ENCODE measurements at places on chromosomes 16 and 17.

- DNase-seq: no peak
Observed at GRCh38 chr16:56848029-56848936, 16.7 kb upstream of the SLC12A3 start.

GRCh38 chr17:6392609-6393350, 42.1 kb downstream of the AIPL1 start:
- DNase-seq: no peak

DNA sequence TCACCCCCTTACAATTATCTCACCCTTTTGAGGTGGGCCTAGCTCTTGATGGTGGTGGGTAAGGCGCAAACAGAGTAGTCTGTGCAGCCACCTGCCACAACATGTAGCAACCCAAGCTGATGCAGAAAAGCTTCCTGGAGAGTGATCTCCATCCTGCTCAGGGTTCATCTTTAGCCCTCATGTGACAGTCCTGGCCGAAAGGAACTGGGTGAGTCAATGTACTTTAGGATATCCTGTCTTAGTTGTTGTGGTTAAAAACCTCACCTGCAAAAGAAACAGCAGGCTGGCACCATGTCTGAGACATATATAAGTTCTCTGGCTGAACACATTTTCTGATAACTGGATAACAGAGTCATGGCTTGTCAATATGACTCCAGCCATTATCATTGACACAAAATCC, 183.5 kb upstream of the CPHXL start:
- no peak for DNase-seq

GRCh38 chr16:85990861-85991301, 91.9 kb downstream of the IRF8 start:
- no peak for DNase-seq

GRCh38 chr16:74716355-74716754, 15.7 kb upstream of the MLKL start:
- no peak for DNase-seq

DNA sequence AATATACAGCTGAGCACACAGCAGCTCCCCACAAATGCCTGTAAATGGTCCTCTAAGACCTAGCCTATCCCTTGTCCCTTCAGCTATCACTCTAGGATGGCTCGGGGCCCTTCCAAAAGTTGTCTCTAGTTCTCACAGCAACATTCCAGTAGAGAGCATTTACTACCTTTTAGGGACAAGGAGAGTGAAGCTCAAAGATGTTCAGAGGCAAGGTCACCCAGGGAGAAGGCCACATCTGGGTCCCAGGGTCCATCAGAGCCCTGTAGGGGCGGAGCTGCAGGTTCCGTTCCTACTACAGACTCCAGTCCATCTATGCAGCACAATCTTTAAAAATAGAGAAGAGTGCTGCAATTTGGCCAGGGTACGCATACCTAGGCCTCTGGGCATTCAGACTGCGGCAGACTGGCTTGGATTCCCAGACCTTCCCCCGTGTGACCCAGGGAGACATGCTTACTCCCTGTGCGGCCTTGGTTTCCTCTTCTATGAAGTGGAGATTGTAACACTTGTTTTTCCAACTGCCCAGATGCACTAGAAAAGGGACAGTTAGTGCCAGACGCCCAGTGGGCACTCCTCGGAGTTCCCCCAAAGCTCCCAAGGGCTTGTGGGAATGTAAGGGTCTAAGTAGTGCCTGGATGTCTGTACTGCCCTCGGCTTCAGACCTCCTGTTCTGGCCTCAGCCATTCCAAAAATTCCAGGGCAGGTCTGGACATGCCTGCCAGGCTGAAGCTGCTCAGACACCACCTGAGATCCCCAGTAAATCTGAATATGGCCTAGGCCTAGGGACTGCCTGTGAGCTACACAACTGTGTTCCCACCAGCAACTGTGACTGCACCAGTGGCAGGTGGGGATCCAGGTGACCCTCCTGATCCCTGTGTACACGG, 2.5 kb downstream of the SLC12A4 start:
- DNase-seq: no peak

DNA sequence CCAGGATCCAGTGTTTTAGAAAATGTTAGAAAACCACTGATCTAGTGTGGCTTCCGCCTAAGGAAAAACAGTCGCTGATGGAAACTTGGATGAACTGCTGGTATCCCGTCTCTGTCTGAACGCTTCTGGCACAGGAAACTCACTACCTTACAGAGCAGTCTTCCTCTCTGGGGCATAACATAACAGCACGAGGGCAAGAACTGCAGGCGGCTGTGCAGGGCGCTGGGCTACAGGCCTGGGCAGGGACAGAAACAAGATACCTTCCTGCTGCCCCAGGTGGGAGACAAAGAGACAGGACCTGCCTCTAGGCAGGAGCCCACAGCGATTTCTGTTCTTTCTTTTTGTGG, 10.5 kb downstream of the MXRA7 start:
- DNase-seq: no peak

DNA sequence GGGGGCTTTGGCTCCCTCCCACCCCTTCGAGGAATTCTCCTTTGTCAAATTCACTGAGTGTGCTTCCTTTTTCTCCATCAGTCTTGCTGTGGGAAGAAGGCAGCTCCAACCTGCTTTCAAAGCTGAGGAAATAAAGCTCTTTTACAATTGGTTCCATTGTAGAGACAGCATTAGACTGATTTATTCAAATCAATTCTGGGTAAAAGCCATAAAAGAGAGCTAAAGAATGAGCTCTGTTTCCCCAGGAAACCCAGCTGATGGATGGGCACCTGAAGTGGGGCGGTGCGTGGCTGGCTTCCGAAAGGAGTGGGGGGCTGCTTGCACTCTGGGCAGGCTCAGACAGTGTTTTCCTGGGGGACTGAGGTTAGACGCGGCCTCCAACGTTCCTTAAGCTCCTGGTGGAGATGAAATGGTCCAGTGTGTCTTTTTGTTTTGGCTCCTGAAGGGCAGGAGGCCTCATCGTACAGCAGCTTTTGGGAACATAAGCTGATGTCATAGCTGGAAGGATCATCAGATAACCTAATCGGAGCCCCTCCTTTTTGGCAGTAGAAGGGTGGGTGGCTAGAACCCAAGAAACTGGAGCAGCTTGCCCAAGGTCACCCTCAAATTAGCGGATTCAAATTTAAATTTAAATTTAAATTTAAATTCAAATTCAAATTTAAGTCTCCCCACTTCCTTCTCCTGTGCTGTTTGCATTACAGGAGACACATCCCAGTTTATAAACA, 128.5 kb upstream of the EEF2KMT start:
- DNase-seq: no peak

GRCh38 chr17:36674278-36674650, 72.9 kb downstream of the MRM1 start:
- DNase-seq: peak; percentile 23

DNA sequence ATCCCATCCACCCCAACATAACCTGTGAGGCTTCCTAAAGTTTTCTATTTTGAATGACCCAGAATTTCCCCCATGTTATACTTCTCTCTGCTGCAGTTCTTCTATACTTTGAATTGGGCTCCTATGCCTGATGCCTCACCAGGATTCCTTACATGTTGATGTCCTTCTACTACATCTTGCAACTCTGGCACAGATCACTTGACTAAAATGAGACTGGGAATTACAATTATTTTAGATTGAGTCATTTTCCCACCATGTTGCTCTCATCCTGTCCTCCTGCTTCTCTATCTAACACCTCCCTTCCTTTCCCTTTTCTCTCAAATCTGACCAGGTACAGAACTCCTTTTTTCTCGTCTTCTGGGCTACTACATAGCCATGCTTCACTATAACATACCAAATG, 314.0 kb upstream of the KCNJ16 start:
- no peak for DNase-seq

DNA sequence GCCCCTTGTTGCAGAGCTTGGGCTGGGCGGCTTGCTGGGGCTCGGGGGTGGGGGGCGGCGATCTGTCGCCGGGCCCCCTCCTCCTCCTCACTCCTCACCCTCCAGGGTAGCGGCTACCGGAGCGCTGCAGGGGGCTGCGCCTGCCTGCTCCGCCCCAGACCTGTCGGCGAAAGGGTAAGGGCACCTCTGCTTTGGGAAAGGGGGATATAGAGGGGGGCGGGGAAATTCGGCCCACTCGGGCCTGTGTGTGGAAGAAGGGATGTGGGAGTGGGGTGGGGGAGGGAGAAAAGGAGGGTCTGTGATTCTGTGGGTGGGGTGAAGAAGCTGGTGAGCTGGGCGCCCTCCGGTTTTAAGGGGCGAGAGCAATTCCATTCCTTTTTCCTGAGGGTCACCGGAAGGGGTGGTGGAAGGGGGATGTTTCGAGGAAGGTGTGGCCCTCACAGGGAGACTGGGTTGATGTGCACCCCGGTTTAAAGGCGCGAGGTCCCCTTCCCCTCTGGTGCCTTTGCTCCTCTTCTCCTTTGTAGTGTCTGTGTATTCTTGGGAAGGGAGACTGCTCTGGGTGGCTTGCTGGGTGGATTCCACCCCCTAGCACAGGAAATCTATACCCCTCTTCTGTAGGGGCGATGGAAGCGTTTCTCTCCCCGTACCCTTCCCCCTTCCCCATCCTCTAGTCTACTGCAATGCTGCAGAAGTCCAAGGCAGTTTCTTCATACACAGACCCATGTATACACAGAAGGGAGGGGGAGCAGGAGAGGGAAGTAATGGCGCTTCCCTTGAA, 878 bp downstream of the TAOK1 start:
- DNase-seq: peak; percentile 14

GRCh38 chr16:85759136-85759535, 8.2 kb upstream of the C16orf74 start:
- DNase-seq: no peak

GRCh38 chr17:3917391-3917931, 1.2 kb upstream of the P2RX1 start:
- no peak for DNase-seq

DNA sequence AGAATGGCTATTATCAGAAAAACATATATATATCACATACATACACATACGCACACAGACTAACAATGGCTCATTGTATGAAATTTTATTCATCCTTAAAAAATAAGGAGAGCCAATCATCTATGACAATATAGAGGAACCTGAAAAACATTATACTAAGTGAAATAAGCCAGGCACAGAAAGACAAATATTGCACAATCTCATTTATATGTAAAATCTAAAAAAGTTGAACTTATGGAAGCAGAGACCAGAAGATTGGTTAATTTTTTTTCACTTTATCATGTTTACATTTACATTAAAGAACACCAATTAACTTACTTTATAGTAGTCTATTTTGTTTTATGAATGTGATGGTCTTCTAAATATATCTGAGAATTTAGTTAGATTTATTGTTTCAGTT, 198.7 kb downstream of the KIF2B start:
- DNase-seq: no peak

GRCh38 chr17:17682293-17682736, 1.1 kb downstream of the RAI1 start:
- no peak for DNase-seq

- no peak for DNase-seq
Observed at GRCh38 chr17:46192189-46192438, 1.1 kb downstream of the KANSL1 start.

- DNase-seq: peak; percentile 73
Observed at GRCh38 chr17:7336240-7337175, at the start of gene ACAP1. ACAP1 (plus strand) TSS chr17:7336529; CDS start chr17:7336735, 206 bp downstream.

- no peak for DNase-seq
Observed at GRCh38 chr17:16459855-16460550, 32.0 kb downstream of the LRRC75A start.

DNA sequence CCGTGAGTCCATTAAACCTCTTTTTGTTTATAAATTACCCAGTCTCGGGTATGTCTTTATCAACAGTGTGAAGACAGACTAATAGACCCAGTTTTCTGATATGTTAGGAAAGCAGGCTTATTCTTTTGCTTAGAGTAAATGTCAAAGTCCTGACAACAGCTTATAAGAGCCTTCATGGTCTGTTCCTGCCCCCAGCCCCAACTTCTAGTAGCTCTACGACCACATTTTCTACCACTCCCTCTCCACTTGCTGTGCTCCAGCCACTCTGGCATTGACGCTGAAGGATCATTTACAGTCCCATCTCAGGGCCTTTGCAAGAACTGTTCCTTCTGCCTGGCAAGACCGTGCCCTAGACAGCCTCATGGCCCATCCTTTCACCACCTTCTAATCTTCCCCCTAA, 104.6 kb upstream of the GPR139 start:
- no peak for DNase-seq

- no peak for DNase-seq
Observed at GRCh38 chr16:78836802-78837491, 737.5 kb downstream of the WWOX start.

GRCh38 chr17:61766520-61766919, 96.8 kb downstream of the BRIP1 start:
- no peak for DNase-seq

- DNase-seq: no peak
Observed at GRCh38 chr17:49723423-49723822, 15.7 kb upstream of the SLC35B1 start.

DNA sequence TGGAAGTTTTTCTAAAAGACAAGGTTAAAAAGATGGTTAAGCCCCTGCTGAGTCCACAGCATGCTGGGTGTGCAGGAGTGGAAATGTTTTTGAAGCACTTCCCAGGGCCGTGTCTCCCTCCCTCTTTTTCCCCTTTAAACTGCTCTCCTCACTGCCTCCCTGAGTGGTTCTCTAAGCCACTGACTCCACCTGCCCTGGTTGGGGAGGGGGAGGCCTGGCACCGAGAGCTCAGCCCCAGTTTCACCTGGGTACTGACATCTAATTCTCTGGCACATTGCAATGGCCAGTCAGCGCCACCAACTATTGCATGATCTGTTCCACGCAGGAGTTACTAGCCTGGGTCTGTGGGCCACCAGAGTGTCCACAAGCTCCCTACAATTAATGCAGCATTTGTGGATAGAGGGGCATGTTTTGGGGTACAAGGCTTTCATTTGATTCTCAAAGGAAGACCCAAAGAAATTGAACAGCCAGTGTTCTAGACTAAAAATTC, 22.7 kb downstream of the MPP3 start:
- DNase-seq: no peak

DNA sequence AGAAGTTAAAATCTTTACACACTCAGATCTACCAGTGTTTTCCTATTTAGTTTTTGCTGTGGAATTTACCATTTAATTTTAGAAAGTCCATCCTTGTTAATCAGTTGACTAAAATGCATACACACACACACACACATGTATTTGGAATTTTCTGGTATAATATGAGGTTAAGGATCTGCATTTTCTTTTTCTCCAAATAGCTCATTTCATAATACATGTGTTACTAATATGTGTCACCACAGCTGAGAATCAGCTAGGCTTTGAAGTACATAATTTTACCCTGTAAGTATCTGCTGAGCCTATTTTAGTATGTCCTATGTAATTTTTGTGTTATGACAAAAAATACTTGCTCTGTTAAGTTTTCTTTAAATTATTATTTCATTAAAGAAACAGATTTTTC, 143.2 kb downstream of the PHKB start:
- DNase-seq: no peak

- no peak for DNase-seq
Observed at GRCh38 chr16:69937465-69937951, 13.6 kb upstream of the CLEC18A start.
